ENCODE measurements at places on chromosomes 2 and 18.

DNA sequence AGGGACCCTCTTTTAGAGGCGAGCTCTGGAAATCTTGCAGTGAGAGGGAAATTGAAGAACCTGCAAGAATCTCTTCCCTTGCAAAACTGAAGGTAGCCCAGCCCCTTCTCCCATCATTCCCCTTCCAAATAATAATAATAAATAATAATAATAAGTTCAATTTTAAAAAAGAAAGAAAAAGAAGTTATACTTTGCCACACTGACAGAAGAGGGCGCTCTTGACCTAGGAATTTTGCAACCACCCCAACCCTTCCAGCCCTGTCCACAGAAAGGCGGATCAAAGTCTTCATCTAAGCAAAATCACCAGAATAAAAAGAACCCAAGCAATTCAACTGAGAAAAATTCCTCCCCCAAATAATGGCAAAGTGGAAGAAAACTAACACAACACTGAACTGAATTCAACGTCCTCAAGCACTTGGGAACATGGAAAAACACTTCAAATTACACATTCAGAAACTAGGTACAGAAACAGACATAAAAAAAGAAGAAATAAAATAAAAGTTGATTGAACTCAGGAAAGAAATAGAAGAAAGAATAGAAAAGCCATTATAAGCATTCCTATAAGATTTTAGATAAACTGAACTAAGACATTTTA is 98.9 kb upstream of the GLS start:
- no peaks in the 10 kb centered on the region for H3K27me3 ChIP-seq
- no peak for DNase-seq
- H3K4me1 ChIP-seq, result no peaks in the 10 kb centered on the region

DNA sequence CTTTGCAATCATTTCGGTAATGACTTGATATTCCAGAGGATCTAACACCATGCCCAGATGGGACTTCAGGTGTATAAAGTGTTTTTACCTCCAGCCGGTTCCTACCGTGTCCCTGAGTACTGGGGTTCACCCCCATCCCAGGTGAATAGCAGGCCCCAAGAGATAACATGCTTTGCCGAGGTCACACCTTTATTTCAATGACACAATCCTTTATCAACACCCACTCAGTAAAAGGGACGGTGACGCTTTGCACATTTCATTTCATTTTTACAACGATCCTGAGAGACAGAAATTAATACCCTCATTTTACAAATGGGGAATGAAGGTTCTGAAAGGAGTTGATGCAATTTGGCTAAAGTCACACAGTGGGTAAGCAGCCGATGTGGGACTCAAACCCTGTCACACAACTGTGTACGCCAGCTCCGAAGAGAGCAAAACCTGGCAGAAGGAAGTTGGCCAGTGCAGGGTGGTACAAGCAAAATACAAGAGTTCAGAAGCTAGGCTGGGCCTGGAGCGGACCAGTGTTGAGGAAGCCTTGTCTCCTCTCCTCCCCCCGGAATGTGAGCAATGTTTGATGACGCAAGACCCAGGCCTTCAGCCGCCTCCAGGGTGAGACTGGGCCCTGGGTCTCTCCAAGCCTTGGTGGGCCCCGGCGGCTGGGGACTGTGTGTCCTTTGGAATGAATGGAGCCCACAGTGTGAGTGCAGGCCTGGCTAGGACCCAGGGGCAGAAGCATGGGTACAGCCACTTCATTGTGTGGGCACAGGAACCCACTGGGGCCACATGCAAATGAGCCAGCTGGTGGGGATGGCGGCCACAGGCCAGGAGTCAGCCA is 139.6 kb upstream of the MYCN start:
- no peaks in the 10 kb centered on the region for H3K4me1 ChIP-seq
- no peak overlapping the region for H3K4me3 ChIP-seq
- H3K27me3 ChIP-seq, result no peaks in the 10 kb centered on the region
- H3K36me3 ChIP-seq, result no peaks in the 10 kb centered on the region

DNA sequence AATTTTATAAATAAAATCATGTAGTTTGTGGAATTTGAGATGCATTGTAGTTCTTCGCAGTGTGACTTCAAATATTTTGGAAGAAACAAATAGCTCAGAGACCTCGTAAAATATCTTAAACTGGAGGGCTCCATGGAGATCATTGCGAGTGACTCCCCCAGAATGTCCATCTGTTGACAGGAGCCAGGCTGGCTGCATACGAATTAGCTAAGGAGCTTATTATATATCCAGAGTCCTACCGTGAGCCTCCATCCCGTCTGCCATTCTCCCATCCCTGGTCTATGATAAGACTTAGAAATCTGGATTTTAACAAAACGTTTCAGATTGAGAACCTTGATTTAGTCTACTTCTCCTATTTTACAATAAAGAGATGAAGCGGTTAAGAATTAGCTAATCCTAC is 80.2 kb downstream of the MSH2 start:
- no peaks in the 10 kb centered on the region for H3K36me3 ChIP-seq
- no peak for DNase-seq

DNA sequence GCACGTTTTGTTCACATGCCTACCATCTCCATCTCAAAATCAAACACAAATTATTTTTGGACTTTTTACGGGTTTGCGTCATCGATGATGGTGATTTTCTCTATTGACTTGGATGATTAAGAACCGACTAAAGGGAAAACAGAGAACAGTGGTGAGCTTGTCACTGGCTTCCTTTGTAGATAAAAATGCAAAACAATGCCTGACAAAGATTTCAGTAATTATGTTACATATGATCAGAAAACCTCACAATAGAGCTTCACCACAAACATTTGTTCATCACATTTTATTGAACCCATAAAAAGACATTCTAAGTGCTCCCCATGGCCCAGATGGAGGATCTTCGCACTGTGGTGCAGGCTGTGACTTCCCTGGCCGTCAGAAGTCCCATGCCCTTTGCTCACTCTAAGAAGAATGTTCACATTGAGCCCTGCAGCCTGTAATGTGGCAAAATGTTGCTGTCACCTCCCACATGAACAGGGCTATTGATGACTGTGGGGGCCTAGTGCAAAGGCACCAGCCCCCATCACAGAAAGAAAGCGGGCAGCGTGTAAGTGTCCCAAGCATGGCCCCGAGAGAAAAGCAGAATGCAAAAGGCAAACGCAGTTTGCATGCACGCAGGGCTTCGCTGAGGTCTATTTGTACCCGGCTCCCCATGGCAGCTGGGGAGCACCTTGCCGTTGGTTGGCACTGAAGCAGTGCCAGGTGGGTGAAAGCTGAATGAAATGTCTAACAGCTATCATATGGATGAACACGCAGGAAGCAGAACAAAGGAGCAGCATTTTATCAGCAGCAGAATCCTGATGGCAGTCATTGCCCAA is 60.6 kb downstream of the BCL2 start:
- peaks cover 59% of the 10 kb centered on the region for H3K4me1 ChIP-seq
- peak overlapping the region; percentile 27 for H3K27ac ChIP-seq
- H3K4me3 ChIP-seq, result no peak overlapping the region

DNA sequence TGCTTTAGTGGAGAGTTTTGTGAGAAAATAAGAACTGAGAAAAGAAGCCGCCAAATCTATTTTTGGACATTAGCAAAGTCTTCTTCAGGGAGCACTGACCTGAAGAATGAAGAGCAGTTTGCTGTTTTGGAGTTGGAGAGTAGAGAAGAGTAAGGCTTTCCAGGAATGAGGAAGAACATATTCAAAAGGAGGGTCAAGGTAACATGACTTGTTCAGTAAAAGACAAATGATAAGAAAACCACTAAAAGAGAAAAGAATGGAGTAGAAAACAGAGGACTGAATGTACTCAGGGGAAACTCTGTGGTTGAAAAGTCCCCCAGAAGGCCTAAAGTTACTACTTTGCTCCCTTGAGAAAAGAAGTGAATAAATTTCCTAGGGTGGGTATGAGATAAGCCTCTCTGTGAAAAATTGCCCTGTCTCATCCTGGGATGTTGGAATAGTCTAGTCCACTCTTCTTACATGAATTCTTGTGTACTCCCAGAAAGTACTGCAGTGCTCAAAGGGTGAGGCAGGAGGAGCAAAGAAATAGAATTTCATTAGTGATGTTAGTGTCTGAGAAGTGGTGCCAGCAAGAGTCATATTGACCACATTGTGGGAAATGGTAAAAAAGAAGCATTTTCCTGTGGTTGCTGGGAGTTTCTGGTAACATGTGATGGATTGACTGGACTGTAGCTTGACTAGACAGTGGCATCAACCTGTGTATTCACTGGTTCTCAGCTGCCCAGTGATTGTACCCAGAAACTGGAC is 27.8 kb downstream of the MBD5 start:
- no peak overlapping the region for H3K4me3 ChIP-seq
- no peak for DNase-seq
- no peaks in the 10 kb centered on the region for H3K36me3 ChIP-seq
- H3K4me1 ChIP-seq, result no peaks in the 10 kb centered on the region
- H3K27me3 ChIP-seq, result no peaks in the 10 kb centered on the region

GRCh38 chr2:151207100-151207499 is 54.6 kb downstream of the RBM43 start:
- H3K27ac ChIP-seq, result no peak overlapping the region
- no peaks in the 10 kb centered on the region for H3K36me3 ChIP-seq
- no peak overlapping the region for H3K4me3 ChIP-seq
- no peak for DNase-seq

DNA sequence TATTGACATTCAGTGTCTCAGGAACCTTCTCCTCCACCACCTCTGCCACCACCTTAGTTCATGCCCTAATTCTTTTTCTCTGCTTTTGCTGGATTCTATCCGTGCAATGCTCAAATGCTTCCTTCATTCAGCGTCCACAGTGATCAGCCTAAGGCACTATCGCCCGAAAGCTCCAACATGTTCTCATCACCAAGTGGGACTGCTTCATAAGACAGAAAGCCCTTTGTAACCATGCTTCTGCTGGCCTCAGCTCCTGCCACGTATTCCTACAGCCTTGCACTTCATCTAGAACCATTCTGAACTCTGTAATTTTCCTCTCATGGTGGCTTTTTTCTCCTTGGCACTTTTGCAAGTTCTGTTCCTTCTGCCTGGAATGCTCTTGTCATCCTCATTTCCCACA is 222.9 kb downstream of the HNMT start:
- H3K27ac ChIP-seq, result no peak overlapping the region
- H3K4me1 ChIP-seq, result peaks cover 6% of the 10 kb centered on the region
- H3K27me3 ChIP-seq, result no peaks in the 10 kb centered on the region
- no peak for DNase-seq

- H3K4me1 ChIP-seq, result no peaks in the 10 kb centered on the region
- no peak for DNase-seq
- no peak overlapping the region for H3K27ac ChIP-seq
- H3K27me3 ChIP-seq, result no peaks in the 10 kb centered on the region
- no peaks in the 10 kb centered on the region for H3K36me3 ChIP-seq
These were observed 59.0 kb upstream of the LDLRAD4 start for GRCh38 chr18:13159579-13159978.

GRCh38 chr2:16750175-16750924 is 84.7 kb upstream of the CYRIA start:
- H3K4me3 ChIP-seq, result no peak overlapping the region
- no peaks in the 10 kb centered on the region for H3K27me3 ChIP-seq
- no peaks in the 10 kb centered on the region for H3K4me1 ChIP-seq
- H3K27ac ChIP-seq, result no peak overlapping the region

- no peaks in the 10 kb centered on the region for H3K27me3 ChIP-seq
- H3K27ac ChIP-seq, result no peak overlapping the region
- H3K4me3 ChIP-seq, result no peak overlapping the region
These were observed 154.2 kb upstream of the CNTNAP5 start for GRCh38 chr2:123870881-123871276.

GRCh38 chr2:204072443-204073324 is 136.1 kb downstream of the ICOS start:
- no peaks in the 10 kb centered on the region for H3K36me3 ChIP-seq
- no peaks in the 10 kb centered on the region for H3K27me3 ChIP-seq
- no peak for DNase-seq
- no peak overlapping the region for H3K27ac ChIP-seq
- H3K4me1 ChIP-seq, result no peaks in the 10 kb centered on the region
- H3K4me3 ChIP-seq, result no peak overlapping the region

DNA sequence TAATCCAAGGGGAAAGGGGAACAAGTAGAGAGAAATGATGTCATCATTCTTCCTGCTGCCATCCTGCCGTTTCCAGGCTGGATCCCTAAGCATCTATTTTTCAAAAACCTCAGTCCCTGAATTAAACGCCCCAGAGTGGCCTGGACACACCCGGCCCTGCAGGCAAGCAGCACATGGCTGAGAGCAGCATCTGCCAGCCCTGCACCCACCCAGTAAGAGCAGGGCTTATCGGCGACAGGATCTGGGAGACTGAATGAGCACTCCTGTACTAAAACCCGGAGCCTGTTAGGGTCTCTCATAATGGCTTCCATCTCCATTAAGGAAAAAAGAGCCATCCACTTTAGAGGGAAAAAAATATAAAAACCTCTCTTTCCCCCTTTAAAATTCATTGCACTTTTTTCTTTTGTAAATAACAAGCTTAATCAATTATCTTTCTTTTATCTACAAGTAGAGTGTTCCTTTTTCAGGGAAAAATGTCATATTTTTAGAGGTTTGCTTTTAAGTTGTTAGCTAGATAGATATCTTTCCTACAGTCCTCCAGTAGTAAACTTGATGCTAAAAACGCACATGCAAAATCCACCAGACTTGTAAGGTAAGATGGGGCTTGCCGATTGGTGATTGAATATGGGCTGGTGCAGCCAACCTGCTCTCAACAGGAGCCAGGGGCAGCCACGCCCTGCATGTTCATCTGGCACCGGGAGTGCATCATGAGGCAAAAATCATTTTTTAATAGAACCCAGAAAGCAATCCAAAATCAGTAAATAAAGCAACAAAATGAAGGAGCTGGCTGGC is 457.8 kb downstream of the EIPR1 start:
- no peak overlapping the region for H3K27ac ChIP-seq
- peak; percentile 32 for DNase-seq
- no peak overlapping the region for H3K4me3 ChIP-seq
- H3K27me3 ChIP-seq, result no peaks in the 10 kb centered on the region
- no peaks in the 10 kb centered on the region for H3K36me3 ChIP-seq

- no peak overlapping the region for H3K4me3 ChIP-seq
- H3K4me1 ChIP-seq, result no peaks in the 10 kb centered on the region
- no peak overlapping the region for H3K27ac ChIP-seq
- no peaks in the 10 kb centered on the region for H3K27me3 ChIP-seq
- DNase-seq, result no peak
These were observed 70.6 kb downstream of the RPE start for GRCh38 chr2:210072922-210073509.

DNA sequence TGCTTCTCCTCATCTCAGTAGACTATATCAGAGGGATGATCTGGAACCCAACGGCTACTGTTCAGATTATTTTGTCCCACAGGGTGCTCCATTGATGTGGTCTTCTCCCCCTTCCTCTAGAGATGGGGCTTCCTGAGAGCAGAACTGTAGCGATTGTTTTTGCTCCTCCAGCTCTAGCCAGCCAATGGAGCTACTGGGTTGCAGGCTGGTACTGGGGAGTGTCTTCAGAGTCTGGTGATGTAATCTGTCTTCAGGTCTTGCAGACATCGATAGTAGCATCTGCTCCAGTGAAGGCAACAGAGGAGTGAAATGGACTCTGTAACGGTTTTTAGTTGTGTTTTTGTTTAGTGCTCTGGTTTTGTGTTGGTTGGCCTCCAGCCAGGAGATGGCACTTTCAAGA is 621.9 kb downstream of the RNF144A start:
- no peak overlapping the region for H3K4me3 ChIP-seq
- H3K27ac ChIP-seq, result no peak overlapping the region
- no peaks in the 10 kb centered on the region for H3K27me3 ChIP-seq
- no peaks in the 10 kb centered on the region for H3K36me3 ChIP-seq
- no peaks in the 10 kb centered on the region for H3K4me1 ChIP-seq

GRCh38 chr2:22355816-22356433 is 1029.1 kb upstream of the KLHL29 start:
- H3K36me3 ChIP-seq, result no peaks in the 10 kb centered on the region
- no peak overlapping the region for H3K4me3 ChIP-seq
- no peaks in the 10 kb centered on the region for H3K27me3 ChIP-seq

GRCh38 chr2:176583607-176584006 is 314.4 kb downstream of the MTX2 start:
- no peak overlapping the region for H3K4me3 ChIP-seq
- H3K27ac ChIP-seq, result no peak overlapping the region
- no peak for DNase-seq
- H3K36me3 ChIP-seq, result no peaks in the 10 kb centered on the region

Measured in vagina (tissue), 2 donors.